ENCODE measurements at places on chromosomes 1 and 21.

DNA sequence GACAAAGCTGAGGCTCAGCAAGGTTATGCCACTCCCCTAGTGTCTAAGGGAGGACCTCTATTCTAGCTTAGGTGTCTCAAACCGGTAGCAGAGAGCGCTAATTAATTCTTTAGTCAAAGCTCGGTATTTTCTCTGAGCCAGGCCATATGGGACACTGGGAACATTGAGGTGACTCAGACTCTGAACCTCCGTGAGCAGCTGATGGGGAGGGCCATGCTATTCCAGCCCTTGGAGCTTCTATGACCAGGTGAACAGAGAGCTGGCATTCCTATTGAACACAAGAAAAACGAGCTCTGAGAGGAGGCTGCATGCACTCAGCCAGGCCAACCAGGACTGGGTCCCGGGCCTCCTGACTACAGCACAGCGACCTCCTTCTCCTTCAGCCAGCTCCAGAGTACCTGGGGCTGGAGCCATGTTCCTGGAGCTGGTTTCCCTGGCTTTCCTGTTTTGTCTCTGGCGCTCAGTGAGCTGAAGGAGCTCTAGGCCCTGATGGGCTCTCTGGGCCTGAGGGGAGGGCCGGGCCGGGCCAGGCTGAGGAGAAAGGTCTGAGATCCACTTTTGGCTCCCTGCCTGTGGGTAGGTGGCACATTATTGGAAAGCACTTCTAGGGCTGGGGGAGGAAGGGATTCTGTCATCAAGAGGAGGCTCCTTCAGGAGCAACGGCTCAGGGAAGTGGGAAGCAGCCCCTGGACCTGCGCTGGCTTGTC is 37.0 kb downstream of the SLC9A1 start:
- DNase-seq, result no peak

- DNase-seq, result no peak
Observed at GRCh38 chr1:232393010-232393409, 236.9 kb downstream of the SIPA1L2 start.

- no peak for DNase-seq
Observed at GRCh38 chr21:30251781-30252180, 31.0 kb downstream of the KRTAP24-1 start.

DNA sequence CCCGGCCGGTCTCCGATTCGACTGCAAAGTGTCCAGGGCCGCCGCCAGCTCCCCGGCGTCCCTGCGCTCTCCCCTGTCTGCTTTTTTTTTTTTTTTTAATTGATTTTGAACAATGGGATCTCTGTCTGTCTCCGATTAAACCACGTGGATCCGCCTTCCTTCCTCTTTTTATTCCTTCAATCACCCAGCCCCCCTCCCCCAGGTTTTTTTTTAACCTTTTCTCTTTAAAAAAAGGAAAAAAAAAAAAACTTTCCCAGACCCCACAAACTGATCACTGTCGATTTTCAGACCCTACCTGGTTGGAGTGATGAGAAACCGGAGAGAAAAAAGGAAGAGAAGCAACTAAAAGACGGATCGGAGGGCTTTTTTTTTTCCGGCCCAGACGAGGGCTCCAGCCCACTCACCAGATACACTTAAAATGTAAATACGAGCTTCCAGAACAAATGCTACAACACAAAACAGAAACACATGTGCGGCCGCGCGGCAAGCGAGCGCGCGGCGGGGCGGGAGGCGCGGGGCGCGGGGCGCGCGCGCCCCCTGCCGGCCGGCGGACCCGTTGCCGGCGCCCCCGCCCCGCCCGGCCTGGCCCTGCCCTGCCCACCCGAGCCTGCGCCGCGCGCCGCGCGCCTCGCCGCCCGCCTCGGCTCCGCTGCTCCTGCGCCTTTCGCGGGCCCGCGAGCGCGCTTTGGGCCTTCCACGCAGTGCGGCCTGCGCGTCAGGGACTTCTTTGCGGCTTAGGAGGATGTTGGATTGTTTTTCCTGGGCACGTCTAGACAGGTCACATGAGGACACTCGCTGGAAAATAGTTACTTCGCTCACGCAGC is at the start of gene RCC2:
RCC2 (minus strand) TSS at position 428 of the 824 bp plus-strand sequence. CDS start 1,163 bp downstream, outside the sequence.
- peak; percentile 48 for DNase-seq

DNA sequence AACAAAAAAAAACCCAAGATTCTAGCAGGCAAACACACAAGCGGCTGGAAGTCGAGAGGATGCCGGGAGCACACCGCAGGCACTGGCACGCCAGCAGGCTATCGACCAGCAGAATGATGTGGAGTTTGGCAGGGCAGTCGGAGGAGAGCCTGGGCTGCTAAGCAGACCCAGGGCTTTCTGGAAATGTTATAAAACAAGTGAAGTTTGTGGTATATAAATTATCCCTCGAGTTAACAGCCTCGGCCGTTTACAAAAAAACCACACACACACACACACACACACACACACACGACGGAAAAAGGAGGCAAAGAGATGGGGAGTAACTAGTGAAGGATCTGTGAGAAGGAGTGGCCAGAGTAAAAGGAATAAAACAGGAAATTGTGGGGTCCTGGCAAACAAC is 87.2 kb upstream of the IVNS1ABP start:
- DNase-seq, result no peak
